Cardiac muscle cell (in vitro differentiated cells and primary cell): ENCODE measurements at places on chromosomes 4 and X. TPM values are rescaled to one million over a fixed set of nuclear protein-coding genes. Genes with fewer than 3 reads are reported as not detected.

XKRX gene
- polyA plus RNA-seq, result 0.89 and 1.1 TPM in 2 replicates

DNA sequence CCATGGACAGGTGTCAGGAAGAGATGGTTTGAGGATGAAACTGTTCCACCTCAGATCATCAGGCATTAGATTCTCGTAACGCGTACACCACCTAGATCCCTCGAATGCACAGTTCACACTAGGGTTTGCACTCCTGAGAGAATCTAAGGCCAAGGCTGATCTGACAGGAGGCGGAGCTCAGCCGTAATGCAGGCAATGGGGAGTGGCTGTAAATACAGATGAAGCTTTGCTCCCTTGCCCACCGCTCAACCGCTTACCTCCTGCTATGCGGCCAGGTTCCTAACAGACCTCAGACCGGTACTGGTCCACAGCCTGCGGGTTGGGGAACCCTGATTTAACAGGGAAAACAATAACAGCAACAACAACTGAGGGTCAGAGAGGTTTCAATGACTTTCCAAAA is 2.0 kb upstream of the TEC start:
- no peak overlapping the region for H3K4me3 ChIP-seq
- no peaks in the 10 kb centered on the region for H3K27me3 ChIP-seq
- H3K4me1 ChIP-seq, result peaks cover 2% of the 10 kb centered on the region
- H3K27ac ChIP-seq, result no peak overlapping the region

HTRA3 gene
- polyA plus RNA-seq, result 6.9 and 17.4 TPM in 2 replicates

ERAS gene
- 0.17 TPM in 1 of 2 replicates, not detected in the other for polyA plus RNA-seq

GRCh38 chr4:6938647-6939271 is 29.1 kb downstream of the TBC1D14 start:
- H3K36me3 ChIP-seq, result no peaks in the 10 kb centered on the region
- peaks cover 12% of the 10 kb centered on the region for H3K4me1 ChIP-seq
- H3K27ac ChIP-seq, result no peak overlapping the region
- H3K27me3 ChIP-seq, result no peaks in the 10 kb centered on the region
- DNase-seq, result no peak

- DNase-seq, result no peak
- no peaks in the 10 kb centered on the region for H3K27me3 ChIP-seq
- H3K4me1 ChIP-seq, result no peaks in the 10 kb centered on the region
- H3K36me3 ChIP-seq, result no peaks in the 10 kb centered on the region
- H3K4me3 ChIP-seq, result no peak overlapping the region
These were observed 28.5 kb downstream of the EMCN start for GRCh38 chr4:100489305-100489704.
